ENCODE measurements at places on chromosomes 5 and 9. TPM values are rescaled to one million over a fixed set of nuclear protein-coding genes. Genes with fewer than 3 reads are reported as not detected.
A peak's percentile ranks its signal among the peaks of the same experiment; 100 is the strongest.

- no peak overlapping the region for H3K4me3 ChIP-seq
- H3K4me1 ChIP-seq = no peaks in the 10 kb centered on the region
- peaks cover 2% of the 10 kb centered on the region for H3K36me3 ChIP-seq
- DNase-seq = no peak
Measured at GRCh38 chr5:116442095-116442534, 132.5 kb downstream of the SEMA6A start.

- no peak overlapping the region for H3K4me3 ChIP-seq
- no peaks in the 10 kb centered on the region for H3K4me1 ChIP-seq
- H3K36me3 ChIP-seq = no peaks in the 10 kb centered on the region
Measured at GRCh38 chr9:116008278-116008677, 145.3 kb upstream of the PAPPA start.

GRCh38 chr9:89077519-89077918 is 86.3 kb downstream of the S1PR3 start:
- H3K27me3 ChIP-seq = peaks cover 2% of the 10 kb centered on the region
- H3K27ac ChIP-seq = no peak overlapping the region
- no peaks in the 10 kb centered on the region for H3K4me1 ChIP-seq
- DNase-seq = no peak
- H3K36me3 ChIP-seq = no peaks in the 10 kb centered on the region
- no peak overlapping the region for H3K4me3 ChIP-seq

KCNN2 gene
- total RNA-seq = not detected

DNA sequence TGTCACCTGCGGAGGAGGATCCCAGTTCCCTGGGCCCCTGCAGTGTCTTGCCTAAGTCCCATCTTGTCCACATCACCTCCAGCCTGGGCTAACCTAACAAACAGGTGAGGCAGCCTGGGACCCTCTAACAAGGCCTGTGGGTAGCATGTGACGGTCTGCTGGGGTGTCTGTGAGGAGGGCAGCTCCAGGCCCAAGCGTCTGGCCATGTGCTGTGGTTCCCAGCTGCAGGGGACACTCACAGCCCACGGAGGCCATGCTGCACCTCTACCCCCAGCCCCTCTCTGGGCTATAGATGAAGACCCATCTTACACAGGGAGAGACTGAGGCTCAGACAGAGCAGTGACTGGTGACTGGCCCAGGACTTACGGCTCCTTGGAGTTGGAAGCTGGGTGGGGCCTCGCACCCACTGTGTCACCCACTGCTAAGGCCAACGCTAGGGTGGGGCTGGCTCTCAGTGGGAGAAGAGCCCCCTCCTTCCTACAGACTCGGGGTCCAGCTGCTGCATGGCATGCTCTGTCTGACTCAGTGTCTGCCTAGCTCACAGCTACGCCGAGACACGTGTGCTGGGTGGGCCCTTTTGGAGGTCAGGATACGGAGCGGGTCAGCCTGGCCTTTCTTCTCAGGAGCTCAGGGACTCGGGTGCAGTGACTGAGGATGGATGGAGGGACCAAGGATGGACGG is 40.8 kb upstream of the RNF130 start:
- DNase-seq = no peak
- no peaks in the 10 kb centered on the region for H3K4me1 ChIP-seq
- H3K27me3 ChIP-seq = no peaks in the 10 kb centered on the region
- no peaks in the 10 kb centered on the region for H3K36me3 ChIP-seq
- no peak overlapping the region for H3K4me3 ChIP-seq

DNA sequence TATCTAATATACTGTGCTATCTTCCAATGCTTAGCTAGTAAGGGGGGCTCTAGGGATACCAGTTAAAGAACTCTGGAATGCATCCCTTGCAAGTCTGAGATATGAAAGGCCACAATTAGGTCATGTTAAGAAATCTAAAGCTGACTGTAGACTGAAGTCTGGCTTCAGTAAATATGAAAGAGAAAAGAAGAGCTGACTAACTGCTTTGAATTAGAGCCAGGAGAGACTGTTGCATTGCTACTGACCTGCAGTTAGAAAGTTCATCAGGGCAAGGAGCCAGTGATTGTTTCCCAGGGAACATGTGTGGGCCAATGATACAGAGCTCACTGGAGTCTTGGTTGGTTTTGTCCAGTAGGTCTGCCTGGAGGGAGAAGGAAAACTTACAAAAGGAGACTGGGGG is 472.1 kb upstream of the TNC start:
- H3K4me3 ChIP-seq = no peak overlapping the region
- H3K27me3 ChIP-seq = no peaks in the 10 kb centered on the region
- no peak overlapping the region for H3K27ac ChIP-seq
- H3K36me3 ChIP-seq = no peaks in the 10 kb centered on the region
- no peak for DNase-seq
- H3K4me1 ChIP-seq = no peaks in the 10 kb centered on the region

DNA sequence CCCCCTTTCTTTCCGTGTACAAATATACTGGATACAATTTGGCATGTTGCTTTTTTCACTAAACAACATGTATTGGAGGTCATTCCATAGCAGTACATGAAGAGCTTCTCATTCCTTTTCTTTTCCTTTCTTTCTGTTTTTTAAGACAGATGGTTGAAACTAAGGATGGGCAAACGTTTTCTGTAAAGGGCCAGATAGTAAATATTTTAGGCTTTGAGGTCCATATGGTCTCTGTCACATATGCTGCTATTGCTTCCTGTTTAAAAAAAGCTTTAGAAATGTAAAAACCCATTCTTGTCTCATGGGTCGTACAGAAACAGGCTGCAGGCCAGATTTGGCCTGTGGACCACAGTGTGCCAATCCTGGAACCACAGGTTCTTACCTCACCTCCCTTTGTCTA is 160.1 kb downstream of the ACER2 start:
- no peaks in the 10 kb centered on the region for H3K36me3 ChIP-seq
- no peak for DNase-seq
- H3K4me3 ChIP-seq = no peak overlapping the region
- H3K4me1 ChIP-seq = no peaks in the 10 kb centered on the region
- H3K27ac ChIP-seq = no peak overlapping the region
- no peaks in the 10 kb centered on the region for H3K27me3 ChIP-seq

ARID3C gene
- not detected for total RNA-seq

DNA sequence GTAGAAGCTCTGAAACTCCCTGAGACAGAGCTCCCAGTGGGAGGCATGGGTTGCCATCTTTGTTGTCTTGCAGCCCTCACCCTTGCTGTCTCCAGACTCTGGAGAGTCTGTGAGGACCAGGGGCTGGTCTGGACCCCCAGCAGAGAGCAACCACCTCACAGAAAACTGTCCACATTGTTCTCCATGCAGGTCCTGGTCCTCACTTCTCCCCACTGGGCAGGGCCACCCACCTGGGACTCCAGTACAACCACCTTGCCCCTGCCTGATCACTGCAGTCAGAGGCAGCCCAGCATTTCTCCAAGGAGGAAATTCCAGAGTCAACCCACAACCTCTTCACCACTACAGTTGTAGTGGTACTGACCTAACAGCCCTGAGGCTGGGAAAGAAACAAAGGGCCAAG is 285.6 kb upstream of the RPS23 start:
- H3K4me1 ChIP-seq = no peaks in the 10 kb centered on the region
- H3K4me3 ChIP-seq = no peak overlapping the region
- no peak for DNase-seq
- H3K36me3 ChIP-seq = no peaks in the 10 kb centered on the region
- H3K27me3 ChIP-seq = no peaks in the 10 kb centered on the region

GRCh38 chr5:14413331-14413750 is 168.3 kb upstream of the OTULINL start:
- peak overlapping the region; percentile 67 for H3K4me3 ChIP-seq
- DNase-seq = peak; percentile 53
- peak overlapping the region; percentile 90 for H3K27ac ChIP-seq
- no peaks in the 10 kb centered on the region for H3K36me3 ChIP-seq
- H3K27me3 ChIP-seq = no peaks in the 10 kb centered on the region

GRIA1 gene
- total RNA-seq = not detected

DNA sequence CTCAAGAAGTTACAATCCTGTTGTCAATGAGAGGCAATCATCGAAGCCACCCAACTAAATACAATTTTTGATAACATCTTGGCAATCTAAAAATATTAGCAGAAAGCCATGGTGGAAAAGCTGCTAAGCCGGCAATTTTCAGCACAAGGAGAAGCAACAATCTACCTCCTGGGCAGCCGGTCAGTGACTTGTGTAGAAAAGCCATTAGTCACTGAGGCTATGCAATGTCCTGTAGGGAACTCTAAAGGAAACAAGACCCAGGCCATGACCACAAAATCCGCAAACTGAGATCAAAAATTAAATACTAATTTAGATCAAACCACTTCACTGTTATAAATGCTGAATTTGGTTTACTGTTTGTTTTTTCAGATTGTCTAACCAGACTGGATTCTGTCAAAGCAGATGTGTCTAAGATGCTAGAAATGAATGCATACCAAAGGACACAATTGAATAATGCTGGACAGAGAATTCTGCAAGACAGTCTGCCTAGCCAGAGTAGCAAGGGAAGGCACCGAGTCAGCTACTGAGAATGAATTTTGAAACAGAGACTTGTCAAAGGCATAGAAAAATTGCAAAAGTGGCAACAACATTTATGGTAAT is 384.8 kb downstream of the PRELID2 start:
- no peaks in the 10 kb centered on the region for H3K36me3 ChIP-seq
- DNase-seq = no peak
- no peak overlapping the region for H3K4me3 ChIP-seq

FGF18 gene
- 0.57 TPM for total RNA-seq

- H3K4me1 ChIP-seq = no peaks in the 10 kb centered on the region
- H3K27me3 ChIP-seq = no peaks in the 10 kb centered on the region
- no peaks in the 10 kb centered on the region for H3K36me3 ChIP-seq
- no peak overlapping the region for H3K27ac ChIP-seq
Measured at GRCh38 chr9:114290561-114290986, 32.3 kb upstream of the ORM1 start.

GRCh38 chr5:133150909-133151544 is 99.2 kb downstream of the HSPA4 start:
- DNase-seq = no peak
- H3K27ac ChIP-seq = no peak overlapping the region
- H3K36me3 ChIP-seq = no peaks in the 10 kb centered on the region
- H3K27me3 ChIP-seq = no peaks in the 10 kb centered on the region
- no peak overlapping the region for H3K4me3 ChIP-seq
- no peaks in the 10 kb centered on the region for H3K4me1 ChIP-seq

TYRP1 gene
- not detected for total RNA-seq

DNA sequence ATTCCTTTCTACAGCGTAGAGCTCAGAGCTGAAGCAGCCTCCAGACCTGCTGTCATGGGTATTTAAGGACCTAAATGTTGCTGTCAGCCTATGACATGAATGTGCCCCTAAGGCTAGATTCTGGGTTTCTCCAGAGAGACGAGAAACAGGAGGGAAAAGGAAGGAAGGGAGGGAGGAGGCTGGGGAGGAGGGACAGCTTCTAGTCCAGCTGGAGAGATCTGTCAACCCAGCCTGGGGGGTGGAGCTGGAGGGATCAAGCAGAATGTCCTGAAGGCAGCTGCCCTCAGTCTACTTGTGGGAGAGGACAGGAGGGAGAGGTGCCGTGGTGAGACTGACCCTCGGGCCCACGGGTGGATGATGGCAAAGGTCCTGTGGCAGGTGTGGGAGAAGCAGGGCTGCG is 1.1 kb upstream of the DBH start:
- no peaks in the 10 kb centered on the region for H3K4me1 ChIP-seq
- DNase-seq = no peak
- H3K27me3 ChIP-seq = no peaks in the 10 kb centered on the region
- no peak overlapping the region for H3K27ac ChIP-seq
- no peak overlapping the region for H3K4me3 ChIP-seq
- H3K36me3 ChIP-seq = no peaks in the 10 kb centered on the region

DNA sequence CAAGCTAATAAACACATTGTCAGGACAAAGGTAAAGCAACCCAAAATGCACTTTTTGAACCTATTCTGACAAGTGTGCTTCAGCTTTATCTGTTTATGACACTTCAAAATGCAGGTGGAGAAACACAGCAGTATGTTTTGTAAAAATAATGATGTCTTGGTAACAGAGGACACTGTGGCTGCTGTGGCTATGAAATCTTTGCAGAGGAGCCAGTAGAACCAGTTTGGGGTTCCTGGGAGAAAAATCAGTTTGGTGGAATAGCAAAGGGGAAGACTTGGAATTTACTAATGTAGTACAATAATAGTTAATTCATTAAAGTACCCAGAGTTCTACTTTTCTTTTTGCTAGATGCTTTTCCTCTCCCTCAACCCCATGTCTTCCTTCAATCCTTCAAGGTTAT is 40.6 kb downstream of the SIL1 start:
- no peak overlapping the region for H3K27ac ChIP-seq
- no peaks in the 10 kb centered on the region for H3K36me3 ChIP-seq
- H3K4me3 ChIP-seq = no peak overlapping the region
- no peak for DNase-seq

DNA sequence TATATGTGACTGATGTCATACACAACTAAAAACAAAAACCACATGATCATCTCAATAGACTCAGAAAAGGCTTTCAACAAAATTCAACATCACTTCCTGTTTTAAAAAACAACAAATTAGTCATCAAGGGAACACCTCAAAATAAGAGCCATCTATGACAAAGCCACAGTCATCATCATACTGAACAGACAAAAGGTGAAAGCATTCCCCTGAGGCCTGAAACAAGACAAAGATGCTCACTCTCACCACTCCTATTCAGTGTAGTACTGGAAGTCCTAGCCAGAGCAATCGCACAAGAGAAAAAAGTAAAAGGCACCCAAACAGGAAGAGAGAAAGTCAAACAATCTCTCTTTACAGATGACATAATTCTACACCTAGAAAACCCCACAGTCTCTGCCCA is 893.5 kb upstream of the EDIL3 start:
- no peak overlapping the region for H3K27ac ChIP-seq
- no peak overlapping the region for H3K4me3 ChIP-seq
- H3K36me3 ChIP-seq = no peaks in the 10 kb centered on the region
- H3K27me3 ChIP-seq = no peaks in the 10 kb centered on the region

- no peak for DNase-seq
- H3K4me3 ChIP-seq = no peak overlapping the region
- H3K36me3 ChIP-seq = no peaks in the 10 kb centered on the region
- H3K27me3 ChIP-seq = no peaks in the 10 kb centered on the region
Measured at GRCh38 chr5:116529615-116530014, 45.0 kb downstream of the SEMA6A start.

FBP2 gene
- not detected for total RNA-seq

DNA sequence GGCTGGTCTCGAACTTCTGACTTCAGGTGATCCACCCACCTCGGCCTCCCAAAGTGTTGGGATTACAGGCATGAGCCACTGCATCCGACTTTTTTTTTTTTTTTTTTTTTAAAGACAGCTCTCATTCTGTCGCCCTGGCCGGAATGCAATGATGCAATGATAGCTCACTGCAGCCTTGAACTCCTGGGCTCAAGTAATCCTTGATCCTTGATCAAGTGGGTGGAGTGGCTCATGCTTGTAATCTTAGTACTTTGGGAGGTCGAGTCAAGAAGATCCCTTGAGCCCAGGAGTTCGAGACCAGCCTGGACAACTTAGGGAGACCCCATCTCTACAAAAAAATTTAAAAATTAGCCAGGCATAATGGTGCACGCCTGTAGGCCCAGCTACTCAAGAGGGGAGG is 8.1 kb downstream of the SEC24A start:
- H3K4me3 ChIP-seq = no peak overlapping the region
- no peak overlapping the region for H3K27ac ChIP-seq
- H3K4me1 ChIP-seq = no peaks in the 10 kb centered on the region
- H3K27me3 ChIP-seq = no peaks in the 10 kb centered on the region

- H3K27me3 ChIP-seq = peaks cover 2% of the 10 kb centered on the region
- peak; percentile 56 for DNase-seq
- H3K36me3 ChIP-seq = no peaks in the 10 kb centered on the region
- H3K27ac ChIP-seq = peak overlapping the region; percentile 99
- peak overlapping the region; percentile 93 for H3K4me3 ChIP-seq
Measured at GRCh38 chr9:99820685-99821395, 845 bp upstream of the NR4A3 start.

ERGIC1 gene
- total RNA-seq = 58.4 TPM

Measured in CD4-positive, CD25-positive, alpha-beta regulatory T cell (primary cell).